ENCODE measurements at places on chromosomes 12 and 14. TPM values are rescaled to one million over a fixed set of nuclear protein-coding genes. Genes with fewer than 3 reads are reported as not detected.

Gene SLC10A1
- total RNA-seq, result not detected

Gene SERPINA12
- not detected for total RNA-seq

Gene STXBP6
- not detected for total RNA-seq

Gene NYNRIN
- total RNA-seq, result 14.3 TPM

Gene GALNT8
- not detected for total RNA-seq

Gene GLIPR1L1
- not detected for total RNA-seq
